Cortex of kidney (tissue), 1 donor: ENCODE measurements at places on chromosomes 5 and 9.

DNA sequence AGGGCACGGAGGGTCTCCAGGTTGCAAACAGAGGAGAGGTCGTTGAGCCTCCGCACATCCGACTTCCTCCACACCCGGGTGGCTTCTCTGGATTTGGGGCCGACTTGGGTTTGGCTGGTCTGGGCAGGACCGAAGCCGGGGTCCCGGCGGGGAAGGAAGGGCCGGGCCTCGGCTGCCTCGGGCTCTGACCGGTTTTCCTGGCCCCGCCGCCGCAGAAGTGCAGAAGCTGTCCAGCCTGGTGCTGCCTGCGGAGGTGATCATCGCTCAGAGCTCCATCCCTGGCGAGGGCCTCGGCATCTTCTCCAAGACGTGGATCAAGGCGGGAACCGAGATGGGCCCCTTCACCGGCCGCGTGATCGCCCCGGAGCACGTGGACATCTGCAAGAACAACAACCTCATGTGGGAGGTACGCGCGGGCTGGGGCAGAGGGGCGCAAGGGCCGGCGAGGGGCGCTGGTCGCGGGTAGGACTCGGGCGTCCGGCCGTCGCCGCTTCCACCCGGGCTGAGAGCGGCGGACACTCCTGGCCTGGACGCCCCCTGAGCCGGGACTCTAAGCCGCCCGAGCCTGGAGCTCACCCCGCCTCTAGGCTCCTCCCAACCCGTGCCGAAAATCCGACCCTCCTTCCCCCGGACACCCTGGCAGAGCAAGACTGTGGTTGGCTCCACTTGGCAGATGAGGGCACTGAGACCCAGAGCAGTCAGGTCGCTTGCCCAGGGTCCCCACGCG lies 2.2 kb downstream of the PRDM12 start:
- no peak for DNase-seq

DNA sequence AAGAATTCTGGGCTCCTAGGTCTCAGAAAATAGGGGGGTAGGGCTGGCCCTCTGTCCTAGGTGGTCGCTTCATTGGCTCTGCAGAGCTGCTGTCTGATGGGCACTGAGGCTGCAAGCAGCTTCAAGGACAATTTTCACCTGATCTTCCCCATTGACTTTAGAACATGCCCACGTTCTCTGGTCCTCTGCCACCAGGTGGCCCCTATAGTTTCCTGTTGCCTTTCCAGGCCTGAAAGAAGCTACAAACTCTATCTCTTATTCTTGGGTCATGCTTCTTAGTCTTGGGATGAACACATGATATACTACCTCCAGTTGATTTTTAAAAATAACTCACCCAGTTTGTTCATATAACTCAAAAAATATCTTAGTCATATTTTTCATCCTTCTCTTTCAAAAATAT lies 26.3 kb downstream of the SPZ1 start:
- no peak for DNase-seq

GRCh38 chr5:151020304-151021110 lies at the start of gene GPX3:
GPX3 (plus strand) TSS chr5:151020591; CDS start chr5:151020655, 64 bp downstream.
- no peak for DNase-seq

DNA sequence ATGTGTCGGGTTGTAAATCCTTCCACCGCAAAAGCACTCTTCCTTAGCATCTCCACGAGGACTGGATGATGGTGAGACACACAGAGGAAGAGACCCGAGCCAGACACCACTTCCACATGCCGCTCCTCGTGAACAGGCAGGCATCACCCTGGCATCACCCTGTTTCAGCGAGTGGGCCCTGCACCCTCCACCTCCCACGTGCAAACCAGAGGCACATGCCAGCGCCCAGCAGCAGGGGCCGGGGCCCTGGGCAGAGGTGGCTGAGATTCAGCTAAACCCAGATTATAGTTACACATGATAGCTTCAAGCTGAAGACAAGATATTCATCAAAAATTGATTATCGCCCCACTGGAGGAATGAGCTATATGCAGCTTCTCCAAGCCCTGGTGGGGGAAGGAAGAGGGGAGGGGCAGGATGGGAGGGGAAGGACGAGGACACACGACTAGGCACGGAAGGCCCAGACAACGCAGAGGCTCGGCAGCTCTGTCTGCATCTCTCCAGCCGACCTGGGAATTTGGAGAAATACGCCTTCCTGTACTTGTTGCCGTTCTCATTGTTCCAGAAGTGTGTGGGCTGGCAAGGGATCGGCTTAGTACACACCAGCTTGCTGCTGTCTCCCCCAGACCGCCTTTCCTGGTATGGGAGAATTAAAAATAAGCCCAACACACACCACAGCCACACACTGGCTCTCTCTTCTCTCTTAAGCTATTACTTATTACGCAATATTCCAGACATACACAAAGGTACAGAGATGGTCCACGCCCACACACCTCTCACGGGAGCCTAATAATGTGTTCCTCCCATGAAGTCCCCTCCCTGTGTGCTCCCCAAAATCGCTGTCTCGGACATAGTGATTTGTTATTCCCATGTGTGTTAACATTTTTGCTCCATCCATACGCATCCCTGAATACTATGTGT lies 50.4 kb upstream of the ZNF354A start:
- DNase-seq, result no peak

DNA sequence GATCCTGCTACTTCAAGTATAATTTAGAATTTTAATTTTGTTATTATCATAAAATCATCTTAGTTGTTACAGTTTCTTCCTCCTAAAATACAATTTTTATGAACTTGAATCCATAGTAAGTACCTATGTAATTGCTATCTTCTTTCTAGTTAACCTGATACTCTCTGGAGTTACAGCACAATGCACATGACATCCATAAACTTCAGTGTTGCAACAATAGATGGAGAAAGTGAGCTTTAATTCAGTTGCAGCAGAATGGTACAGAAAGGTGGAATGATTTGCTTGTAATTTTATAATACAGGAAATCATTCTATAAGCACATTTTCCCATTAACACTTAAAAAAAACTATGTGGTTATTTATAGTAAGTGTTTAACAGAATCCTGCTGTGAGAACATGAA lies 372.0 kb downstream of the CDH9 start:
- no peak for DNase-seq

- DNase-seq, result no peak
Measured at GRCh38 chr5:96576876-96577275, 85.3 kb upstream of the CAST start.

GRCh38 chr5:142697356-142698255 lies 11.7 kb upstream of the FGF1 start:
- no peak for DNase-seq

- no peak for DNase-seq
Measured at GRCh38 chr5:149371296-149371962, 7.7 kb downstream of the IL17B start.

GRCh38 chr5:95859661-95860060 lies 37.1 kb upstream of the GLRX start:
- no peak for DNase-seq

GRCh38 chr5:109225716-109226625 lies 183.8 kb downstream of the PJA2 start:
- no peak for DNase-seq

DNA sequence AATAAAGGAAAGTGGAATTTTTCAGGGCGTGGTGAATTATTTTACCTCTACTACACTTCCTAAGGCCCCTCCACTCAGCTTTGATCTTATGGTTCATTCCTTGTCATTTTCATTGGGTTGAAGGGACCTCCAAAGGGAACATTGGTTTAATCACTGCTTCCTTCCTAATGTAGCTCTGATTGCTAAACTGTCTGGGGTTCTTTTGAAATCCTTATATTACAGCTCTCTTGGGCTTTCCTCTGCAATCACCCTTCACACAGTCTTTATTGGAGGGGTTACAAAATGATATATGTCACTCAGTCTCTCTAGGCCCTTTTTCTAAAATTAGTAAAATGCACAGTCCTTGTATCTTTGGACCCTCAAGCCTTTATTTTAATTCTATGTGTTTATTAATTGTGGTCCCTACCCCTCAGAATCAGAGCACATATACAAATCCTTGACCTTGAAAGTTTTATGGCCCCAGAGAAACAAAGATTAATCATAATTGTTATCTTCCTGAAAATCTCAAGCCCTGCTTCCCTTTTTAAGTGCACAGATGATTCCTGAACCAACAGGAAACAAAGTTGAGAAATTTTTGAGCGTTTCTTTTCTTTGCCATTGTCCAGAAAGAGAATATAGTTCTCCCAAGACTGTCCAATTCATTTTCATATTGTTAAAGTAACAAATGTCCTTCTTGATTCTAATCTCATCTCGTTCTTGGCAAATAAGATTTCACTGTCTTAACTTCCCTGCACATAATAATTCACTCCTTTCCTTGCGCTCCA lies 330.0 kb downstream of the ARRDC3 start:
- no peak for DNase-seq

DNA sequence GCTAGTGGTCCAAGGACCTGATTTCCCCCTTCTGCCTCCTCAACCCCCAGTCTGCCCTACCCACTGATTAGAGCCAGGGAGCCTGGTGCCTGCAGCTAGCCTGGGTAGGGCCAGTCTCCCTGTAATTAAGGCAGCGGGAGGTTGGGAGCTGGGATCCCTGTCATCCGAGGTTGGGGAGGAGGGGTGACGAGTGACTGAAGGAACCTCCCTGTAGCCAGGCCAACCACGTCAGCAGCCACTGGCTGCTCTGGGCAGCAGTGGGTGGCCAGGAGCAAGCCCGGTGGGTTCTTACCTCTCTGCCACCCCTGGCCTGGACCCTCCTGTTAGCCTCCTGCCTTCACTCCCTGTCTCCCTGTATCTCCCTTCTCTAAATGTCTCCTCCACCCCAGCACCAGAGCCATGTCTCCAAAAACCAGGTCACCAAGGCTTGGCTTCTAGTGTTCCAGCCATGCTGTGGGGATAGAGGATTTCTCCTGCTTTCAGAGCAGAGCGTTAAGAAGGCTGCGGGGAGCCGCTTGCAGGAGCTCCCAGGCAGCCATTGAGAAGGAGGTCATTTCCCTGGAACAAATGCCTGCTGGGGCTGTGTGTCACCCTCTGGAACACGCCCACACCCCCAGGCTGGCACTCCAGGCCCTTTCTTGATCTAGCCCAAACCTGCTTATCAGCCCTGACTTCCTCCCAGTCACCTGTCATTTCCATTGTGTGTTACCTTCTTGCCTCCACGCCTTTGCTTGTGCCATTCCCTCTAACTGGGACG lies 65.0 kb upstream of the GGTA1 start:
- DNase-seq, result no peak

GRCh38 chr9:114465906-114466900 lies 39.1 kb downstream of the WHRN start:
- DNase-seq, result no peak

DNA sequence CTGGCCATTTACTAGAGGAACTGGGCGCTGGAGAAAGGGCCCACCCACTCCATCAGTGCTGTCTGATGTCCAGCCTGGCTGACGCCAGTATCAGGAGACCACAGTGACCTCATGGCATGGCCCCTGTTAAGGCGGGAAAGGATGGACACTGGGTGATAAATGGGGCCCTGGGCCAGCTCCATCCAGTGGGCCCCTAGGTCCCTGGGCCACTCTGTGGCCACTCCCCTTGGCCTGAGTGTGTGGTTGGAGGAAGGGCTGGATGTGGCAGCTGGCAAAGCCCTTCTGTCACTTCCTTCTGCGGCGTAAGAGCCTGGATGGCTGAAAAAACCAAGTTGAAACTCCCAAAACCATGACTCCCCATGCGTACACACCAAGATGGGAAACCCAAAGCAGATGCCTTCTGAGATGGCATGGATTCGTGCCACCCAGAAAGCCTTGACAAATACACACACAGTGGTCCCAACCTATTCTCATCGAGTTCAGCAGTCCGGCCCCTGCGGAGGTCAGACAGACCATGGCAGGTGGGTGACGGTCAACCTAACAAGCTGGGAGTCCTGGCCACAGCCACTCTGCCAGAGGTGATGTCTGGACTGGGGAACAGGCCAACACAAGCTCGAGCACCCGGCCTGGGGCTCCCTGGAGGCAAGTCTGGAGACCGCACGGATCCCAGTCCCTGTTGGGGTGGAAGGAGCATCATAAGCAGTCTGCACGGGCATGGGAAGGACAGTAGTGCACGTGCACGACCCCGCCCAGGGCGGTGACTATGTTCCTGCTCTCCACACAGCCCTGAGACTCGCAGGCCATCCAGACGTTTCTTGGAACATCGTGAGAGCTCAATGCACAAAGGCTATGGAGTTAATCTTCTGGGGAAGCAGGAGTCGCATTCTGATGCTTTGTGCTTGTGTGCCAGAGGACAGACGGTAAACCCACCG lies 45.2 kb upstream of the NOTCH1 start:
- no peak for DNase-seq

DNA sequence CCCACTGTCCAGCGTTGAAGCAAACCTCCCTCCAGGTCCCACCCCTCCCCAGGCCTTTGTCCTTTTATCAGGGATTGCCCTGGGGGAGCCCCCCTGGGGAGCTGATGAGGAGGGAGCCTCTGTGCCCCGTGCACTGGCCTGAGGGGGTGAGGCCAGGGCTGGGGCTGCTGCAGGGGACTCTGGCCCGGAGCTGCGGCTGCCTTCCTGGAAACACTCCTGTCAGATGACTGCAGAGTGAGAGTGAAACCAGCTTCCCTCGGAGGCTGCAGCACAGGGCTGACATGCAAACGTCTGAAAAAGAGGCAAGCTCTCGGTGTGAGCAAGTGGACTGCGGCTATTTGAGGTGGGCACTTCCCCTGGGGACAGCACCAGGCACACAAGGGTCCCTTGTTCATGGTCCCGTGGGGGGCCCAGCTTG lies 4.6 kb upstream of the TRAF2 start:
- no peak for DNase-seq

DNA sequence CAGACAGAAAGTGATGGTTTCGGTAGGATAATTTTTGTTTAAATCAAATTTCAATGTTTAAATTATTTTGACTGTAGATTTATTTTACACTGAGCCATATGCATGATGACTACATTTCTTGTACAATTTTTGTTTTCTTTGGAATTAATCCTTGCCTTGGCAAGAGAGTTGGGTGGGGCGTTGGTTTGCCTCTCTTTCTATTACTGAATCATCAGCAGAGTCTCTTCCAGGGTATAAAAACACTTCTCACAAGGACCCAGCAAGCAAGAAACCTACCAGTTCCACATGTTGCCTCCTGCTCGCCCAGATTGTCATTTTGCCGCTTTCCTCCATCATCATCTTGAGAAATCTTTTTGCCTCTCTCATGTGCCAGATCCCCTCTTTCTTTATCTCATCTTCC lies 455.0 kb upstream of the DMAC1 start:
- DNase-seq, result no peak

- DNase-seq, result no peak
Measured at GRCh38 chr5:59267033-59267432, 626.5 kb downstream of the PDE4D start.
